ENCODE measurements at places on chromosomes 7 and 10.

- DNase-seq = no peak
These were observed 62.0 kb upstream of the STEAP4 start for GRCh38 chr7:88368686-88369085.

- DNase-seq = no peak
These were observed 364.9 kb downstream of the SUGCT start for GRCh38 chr7:40499718-40500117.

- no peak for DNase-seq
These were observed 27.0 kb upstream of the GIMAP7 start for GRCh38 chr7:150487625-150488024.

- DNase-seq = no peak
These were observed 54.7 kb upstream of the EGR2 start for GRCh38 chr10:62870866-62871265.

Data from suprapubic skin (tissue), 4 donors.